ENCODE measurements at places on chromosomes 1 and 21. TPM values are rescaled to one million over a fixed set of nuclear protein-coding genes. Genes with fewer than 3 reads are reported as not detected.

DNA sequence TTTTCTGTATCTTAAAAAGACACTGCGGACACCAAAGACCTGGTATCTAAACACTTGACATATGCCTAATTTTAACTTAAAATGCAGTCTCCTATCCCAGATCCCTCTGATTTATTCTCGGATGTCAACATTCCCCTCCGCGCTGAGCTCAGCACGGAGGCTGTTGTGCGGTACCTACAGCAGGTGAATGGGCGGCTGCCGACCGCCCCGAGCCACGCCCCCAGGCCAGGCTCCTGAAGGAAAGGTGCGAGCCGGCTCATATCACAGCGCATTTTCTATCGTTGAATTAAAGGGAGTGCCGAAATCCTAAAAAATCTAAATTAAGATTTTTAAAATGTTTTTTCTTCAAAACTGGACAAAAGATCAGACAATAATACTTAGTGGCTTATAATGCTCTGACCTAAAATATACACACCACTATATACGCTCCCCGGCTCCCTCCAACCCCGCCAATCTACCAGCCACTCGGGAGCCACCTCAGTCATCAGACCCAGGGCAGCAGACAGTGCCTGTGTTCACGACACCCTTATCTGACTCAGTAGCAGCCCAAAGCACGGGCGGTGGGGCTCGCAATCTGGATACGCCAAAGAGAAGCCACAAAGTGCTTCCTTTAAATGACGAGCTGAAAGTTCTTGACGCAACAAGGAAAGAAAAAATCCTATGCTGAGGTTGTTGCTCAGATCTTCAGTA, 4.1 kb downstream of the WRAP73 start:
- no peak for DNase-seq

DNA sequence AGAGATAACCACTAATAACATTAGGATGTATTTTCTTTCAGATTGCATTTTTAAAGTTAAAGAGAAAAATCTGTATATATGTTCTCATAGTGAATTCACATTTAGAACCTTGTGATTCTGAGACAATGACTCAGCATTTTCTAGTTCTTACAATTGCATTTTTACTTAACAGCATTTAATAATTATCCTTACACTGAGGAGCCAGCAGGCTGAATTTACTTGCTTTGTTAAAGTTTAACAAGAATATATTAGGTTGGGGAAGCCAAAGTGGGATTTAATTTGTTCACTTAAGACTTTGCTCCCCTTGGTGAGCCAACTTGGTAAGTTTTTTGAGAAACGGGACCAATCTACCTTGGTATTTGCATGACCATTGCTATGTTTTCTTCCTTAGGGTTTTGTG, 4.5 kb downstream of the PATJ start:
- DNase-seq = no peak

- DNase-seq = no peak
These were observed 670 bp upstream of the PARK7 start for GRCh38 chr1:7960867-7961215.

Gene ATAD3A
- total RNA-seq = 27.0 TPM

Gene RGL1
- 0.83 TPM for total RNA-seq

Gene AMY2A
- total RNA-seq = not detected
